ENCODE measurements at places on chromosomes 6 and 20.

DNA sequence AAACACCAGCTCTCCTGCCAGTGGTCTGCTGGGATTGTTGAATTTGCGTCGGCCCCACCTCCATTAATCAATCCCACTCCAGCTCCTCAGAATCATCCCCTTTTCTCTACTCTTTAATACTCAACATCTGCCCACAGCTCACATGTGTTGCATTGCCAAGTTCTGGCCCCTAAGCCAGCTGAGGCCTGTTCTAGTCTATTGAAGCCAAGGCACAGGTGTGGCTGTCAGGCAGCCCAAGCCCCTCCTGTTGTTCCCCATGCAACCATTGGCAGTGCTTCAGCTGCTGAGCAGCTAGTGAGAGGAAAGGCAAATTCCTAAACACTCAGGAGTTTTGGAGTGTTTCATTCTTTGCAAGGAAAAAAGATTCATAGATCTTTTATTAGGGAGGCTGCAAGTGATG lies 128.0 kb upstream of the NT5E start:
- DNase-seq: no peak

DNA sequence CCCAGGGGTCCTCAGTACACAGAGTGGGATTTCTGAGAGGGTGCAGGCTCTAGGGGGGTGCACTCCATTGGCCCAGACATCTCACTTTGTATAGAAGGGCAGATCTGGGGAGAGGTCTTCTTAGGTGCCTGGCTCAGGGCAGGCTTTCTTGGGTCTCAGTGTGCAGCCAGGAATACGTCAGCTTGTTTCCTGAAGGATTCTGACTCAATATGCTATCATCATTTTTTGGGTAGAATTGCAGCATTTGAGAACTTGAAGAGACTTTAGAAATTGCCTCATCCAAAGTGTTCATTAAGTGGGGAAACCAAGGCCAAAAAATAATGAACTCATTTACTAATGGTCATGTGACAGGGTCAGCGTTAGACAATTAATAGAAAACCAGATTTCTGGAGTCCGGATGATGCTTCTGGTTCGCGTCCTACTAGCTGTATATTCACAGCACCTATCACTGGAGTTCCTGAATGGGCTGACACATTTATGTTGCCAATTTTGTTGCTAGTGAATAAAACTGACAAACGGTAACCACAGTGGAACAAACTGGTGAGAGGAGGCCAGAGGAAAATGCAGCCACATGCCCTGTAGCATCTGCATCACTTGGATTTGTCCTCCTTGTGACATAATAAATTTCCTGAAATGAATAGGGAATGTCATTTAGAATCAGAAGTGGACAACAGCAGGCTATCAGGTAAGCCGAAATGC lies 238.9 kb downstream of the TBC1D7 start:
- DNase-seq: no peak

- DNase-seq: peak; percentile 30
Observed at GRCh38 chr6:44456070-44456965, 68.8 kb downstream of the CDC5L start.

DNA sequence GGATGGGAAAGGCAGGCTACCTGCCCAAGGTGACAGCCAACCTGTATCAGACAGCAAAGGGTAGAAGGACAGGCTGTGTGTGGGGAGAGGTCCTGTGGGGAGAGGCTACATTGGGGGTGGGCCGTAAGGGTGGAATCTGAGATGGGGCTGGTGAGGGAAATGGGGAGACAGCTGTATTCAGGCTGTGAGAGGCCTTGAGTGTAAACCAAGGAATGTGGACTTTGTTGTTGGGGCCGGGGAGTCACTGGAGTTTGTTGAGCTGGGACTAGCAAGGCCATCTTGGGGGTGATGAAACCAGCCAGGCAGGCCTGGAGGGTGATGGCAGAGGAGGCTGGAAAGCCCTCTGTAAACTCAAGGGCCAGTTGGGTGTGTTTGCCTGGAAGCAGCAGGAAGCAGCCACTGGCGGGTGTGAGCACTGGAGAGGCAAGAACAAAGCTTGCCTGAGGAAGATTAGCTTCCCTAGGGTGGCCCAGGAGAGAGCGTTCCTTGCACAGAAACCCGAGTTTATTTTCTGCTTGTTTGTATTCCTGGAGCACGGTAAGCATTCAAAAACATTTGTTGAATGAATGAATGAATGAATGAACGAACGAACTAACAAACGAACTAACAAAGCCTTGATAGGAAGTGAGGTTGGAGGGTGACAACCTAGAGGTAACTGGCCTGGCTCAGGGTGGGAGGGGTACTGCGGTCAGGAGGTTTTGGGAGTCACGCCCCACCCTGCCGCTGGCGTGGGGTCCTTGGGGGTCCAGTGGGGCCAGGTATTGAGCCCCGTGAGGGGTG lies 18.9 kb downstream of the TTBK1 start:
- DNase-seq: no peak

GRCh38 chr6:4176907-4177306 lies 41.5 kb upstream of the ECI2 start:
- DNase-seq: no peak

DNA sequence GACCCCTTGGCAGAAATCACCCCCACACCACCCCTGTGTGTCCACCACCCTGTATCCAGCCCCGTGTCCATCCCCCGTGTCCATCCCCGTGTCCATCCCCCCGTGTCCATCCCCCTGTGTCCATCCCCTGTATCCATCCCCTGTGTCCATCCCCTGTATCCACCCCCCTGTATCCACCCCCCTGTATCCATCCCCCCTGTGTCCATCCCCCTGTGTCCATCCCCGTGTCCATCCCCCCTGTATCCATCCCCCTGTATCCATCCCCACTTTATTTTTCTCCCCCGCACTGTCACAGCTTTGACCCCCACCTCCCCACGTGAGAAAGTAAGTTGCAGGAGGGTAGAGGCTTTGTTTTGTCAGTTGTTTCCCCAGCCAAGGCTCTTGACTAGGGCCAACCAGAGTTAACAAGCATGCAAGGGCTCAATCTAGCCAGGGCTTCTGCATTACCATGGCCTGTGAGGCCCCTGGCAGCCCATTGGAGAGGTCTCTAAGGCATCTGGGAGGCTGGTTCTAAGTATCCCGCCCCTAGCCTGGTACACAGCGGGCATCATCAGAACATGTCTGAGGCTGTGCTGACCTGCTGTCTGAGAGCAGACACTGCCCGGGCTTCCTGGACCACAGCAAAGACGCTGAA lies 18.1 kb upstream of the SIRPA start:
- no peak for DNase-seq

DNA sequence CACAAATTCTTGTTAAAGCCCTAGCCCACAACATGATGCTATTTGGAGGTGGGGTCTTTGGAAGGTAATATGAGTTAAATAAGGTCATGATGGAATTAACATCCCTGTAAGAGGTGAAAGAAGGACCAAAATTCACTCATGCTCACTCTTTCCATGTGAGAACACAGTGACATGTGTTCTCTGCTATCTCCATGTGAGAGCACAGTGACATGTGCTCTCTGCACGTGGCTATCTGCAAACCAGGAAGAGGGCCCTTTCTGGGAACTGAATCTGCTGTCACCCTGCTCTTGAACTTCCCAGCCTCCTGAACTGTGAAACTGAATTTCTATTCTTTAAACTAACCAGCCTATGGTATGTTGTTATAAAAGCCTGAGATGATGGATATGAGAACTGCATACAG lies 1159.4 kb upstream of the ADGRB3 start:
- DNase-seq: no peak

DNA sequence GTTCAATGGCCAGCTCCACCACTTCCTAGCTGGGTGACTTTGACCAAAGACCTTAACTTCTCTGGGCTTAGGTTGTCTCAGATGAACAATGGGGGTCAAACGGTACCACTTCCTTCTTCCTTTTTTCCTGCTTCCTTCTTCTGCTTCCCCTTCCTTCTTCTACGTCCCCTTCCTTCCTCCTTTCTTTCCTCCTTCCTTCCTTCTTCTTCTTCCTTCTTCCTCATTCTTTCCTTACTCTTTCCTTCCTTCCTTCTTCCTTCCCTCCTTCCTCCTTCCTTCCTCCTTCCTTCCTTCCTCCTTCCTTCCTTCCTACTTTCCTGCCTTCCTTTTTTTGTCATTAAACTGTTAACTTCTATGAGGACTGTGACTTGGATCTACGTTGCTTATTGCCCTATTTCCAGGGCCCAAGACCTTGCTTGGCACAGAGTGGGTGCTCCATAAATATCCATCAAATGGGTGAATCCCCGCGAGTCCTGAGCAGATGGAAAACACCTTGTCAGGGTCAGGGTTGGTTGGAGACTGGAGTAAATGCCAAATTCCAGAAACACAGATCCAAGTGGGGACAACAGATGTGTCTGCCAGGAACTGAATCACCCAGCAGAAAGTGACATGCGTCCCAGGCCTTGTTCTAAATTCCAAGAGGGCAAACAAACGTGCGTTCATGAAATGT lies 243.3 kb downstream of the PREX1 start:
- no peak for DNase-seq

DNA sequence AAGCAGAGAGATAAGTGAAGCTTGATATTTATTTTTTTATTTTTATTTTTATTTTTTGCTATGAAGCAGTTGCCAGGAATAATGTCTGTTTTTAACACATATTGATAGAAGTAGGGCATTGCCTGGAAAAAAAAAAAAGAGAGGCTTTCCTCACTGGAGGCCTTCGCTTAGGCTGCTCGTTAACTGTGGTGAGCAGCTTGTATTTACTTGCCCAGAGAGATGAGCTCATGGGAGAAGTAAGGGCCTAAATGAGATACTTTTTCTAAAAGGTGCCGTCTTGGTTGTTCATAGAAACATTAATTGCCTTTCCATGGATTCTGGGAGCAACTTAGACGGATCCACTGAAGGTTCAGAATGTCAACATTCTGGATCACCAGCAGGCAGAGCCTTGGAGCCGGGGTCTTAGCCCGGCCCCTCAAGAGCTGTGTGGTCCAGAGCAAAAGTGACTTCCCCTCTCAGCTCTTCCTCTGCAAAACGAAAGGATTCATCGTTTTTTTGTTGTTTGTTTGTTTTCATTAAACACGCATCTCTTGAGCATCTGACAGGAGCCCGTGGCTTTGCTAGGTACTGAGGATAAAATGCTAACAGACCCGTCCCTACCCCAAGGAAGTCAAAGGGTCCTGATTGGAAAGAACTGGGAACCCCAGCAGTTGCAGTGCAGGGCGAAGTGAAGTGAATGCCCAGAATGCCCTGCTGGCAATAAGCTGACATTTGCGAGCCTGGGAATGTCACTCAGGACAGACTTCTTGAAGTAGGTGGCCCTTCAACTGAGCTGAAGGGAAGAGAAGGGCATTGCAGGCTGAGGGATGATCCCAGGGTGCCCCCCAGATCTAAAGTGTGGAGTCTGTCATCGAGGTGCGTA lies 138.5 kb downstream of the ZDHHC14 start:
- DNase-seq: no peak

DNA sequence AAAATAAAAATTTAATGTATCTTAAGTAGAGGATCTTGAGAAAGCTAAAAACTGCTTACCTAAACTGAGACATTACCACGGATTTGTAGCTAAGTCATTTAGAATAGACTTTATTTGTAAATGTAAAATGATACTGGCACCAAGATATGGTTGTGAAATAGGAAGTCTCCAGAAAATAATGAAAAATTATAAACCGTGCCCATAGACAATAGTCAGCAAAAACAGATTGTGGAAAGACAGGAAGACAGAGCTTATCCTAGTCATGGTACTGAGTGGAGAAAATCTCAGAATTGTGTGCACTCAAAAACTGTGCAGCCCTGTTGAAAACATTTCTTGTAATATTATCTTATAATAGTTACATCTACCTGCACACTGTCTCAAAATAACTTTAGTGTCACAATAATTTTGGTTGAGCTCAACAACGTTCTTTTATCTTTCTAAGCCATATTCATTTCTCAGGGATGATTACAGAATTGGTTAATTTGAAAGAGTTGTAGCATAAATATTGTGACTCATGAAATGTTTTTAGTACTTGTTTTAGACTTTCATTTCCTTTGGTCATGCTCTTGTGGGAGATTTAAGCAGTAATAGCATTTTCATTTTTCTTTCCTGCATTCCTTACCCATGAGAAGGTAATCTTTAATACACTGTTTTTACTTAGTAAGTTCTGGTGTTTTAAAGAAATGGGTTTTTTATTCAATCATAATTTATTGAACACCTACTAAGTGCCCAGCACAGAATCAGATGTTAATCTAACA lies 174.5 kb downstream of the SOX4 start:
- peak; percentile 60 for DNase-seq

DNA sequence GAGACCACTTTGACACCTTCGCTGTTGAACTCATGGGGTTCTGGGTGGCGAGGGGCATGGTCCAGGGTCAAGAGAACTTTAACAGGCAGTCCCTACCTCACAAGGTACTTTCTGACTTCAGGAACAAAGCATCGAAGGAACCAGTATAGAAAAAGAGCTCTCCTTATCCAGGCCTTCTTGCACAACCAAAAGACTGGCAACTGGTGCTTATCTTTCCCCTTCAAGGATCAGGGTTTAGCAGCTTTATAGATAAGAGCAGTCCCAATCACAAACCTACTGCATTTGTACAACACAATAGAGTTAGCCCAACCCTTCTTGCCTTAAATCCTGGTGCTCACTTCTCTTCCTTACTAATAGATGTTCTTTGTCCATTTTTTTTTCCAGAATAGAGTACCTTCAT lies 116.3 kb downstream of the SNX5 start:
- DNase-seq: no peak

- DNase-seq: peak; percentile 82
Observed at GRCh38 chr6:42407379-42407778, 44.3 kb downstream of the TRERF1 start.

GRCh38 chr20:38132910-38133501 lies 32.1 kb downstream of the TGM2 start:
- no peak for DNase-seq

- DNase-seq: no peak
Observed at GRCh38 chr6:85113934-85114580, 335.8 kb upstream of the NT5E start.

DNA sequence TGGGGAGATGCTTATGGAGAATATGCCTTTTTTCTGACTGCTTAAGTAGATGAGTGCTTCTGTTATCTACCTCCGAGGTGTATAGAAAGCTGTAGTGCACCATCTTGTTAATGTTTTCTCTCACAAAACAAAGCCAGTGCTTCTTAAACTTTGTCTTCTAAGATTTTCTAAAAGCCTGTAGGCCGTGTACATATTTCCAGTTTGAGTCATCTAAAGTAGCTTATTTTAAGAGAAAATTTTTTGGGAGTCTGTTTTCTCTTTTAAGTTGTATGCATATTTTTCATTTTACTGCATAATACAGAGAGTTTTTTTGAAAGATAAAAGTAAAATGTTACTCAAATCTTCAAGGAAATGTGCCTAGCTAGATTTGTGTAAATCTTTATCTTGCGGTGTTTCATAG lies 151.7 kb downstream of the GRIK2 start:
- DNase-seq: peak; percentile 41

- DNase-seq: no peak
Observed at GRCh38 chr6:138857775-138858174, 61.9 kb downstream of the ECT2L start.

GRCh38 chr6:92433911-92434310 lies 985.4 kb downstream of the EPHA7 start:
- DNase-seq: no peak

DNA sequence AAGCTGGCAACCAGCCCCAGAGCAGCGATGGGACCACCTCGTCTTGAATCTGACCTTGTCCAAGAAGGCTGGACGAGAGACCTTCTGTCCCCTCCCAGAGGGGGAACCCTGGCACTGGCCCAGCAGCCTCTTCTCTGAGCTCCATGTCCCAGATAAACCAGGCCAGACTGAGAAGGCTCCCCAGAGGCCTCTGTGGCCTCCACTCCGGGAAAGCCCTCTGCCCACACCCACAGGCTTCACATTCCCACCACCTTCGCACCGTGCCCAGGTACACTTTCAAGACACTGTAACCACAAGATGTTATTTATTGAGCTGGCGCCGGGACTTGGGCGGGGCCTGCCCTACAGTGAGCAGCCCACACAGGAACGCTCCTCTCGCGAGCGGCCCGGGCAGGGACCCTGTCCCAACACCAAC lies 33.2 kb downstream of the ADA start:
- no peak for DNase-seq

All from HFFc6 (cell line).